ENCODE measurements at places on chromosomes 6 and 20.
A peak's percentile ranks its signal among the peaks of the same experiment; 100 is the strongest.

DNA sequence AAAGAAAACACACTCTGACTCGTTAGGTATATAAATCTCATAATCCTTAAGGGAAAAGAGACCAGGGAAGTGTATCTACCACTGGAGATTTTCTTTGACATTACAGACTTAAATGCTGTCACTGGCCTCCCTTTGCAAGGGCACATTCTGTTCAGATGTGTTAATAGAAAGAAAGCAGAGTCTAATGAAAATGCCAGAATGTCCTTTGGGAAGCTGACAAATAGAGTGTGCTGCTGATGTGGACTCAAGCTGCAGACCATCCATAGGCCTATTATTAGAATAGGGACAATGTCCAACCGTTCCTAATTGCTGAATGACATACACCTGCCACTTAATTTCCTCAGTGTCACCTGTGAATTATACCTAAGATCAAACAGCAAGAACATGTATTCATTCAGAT lies 41.2 kb downstream of the SLC35D3 start:
- DNase-seq, result no peak

GRCh38 chr20:58018590-58018989 lies 209.9 kb downstream of the ANKRD60 start:
- no peak for DNase-seq

DNA sequence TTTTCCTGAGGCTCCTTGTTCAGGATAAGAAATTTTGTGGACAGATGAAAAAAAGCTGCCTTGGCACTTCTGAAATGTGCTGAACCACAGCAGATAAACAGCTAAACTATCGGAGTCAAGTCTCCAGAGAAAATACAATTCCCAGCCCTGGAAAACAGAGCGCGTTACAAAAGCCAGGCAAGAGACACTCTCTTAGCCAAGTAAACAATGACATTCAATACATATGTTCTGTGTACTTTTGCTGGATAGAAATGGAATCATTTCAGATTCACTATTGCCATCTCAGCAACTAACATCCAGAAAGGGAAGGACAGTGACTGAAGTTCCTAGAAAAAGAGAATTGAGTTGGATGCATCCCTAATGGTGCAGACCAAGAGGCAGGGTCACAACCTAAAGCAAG lies 196.8 kb upstream of the NRSN1 start:
- no peak for DNase-seq

- peak; percentile 33 for DNase-seq
Measured at GRCh38 chr6:6724539-6725467, 136.3 kb downstream of the LY86 start.

- DNase-seq, result no peak
Measured at GRCh38 chr20:60136645-60137401, 178.6 kb downstream of the CDH26 start.

DNA sequence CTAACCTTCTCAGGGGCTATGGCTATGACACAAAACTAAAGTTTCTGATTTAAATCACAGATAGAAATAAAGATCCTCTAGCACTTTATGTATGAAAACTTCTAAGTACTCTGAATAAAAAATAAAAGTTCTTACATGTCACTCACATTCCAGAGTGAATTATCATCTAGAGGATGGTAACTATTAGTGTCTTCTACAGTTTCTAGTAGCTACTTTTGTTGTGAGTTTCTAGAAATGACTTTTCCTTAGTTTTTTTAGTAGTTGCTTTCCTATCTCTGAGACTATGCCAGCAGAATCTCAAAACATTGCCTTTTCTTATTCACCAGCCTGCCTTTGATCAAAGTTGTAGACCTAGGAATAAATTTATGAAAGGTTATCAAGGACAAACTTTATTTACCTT lies 10.1 kb downstream of the ZNF318 start:
- no peak for DNase-seq
